ELR (cell line): ENCODE measurements at places on chromosomes 11 and 22.

DNA sequence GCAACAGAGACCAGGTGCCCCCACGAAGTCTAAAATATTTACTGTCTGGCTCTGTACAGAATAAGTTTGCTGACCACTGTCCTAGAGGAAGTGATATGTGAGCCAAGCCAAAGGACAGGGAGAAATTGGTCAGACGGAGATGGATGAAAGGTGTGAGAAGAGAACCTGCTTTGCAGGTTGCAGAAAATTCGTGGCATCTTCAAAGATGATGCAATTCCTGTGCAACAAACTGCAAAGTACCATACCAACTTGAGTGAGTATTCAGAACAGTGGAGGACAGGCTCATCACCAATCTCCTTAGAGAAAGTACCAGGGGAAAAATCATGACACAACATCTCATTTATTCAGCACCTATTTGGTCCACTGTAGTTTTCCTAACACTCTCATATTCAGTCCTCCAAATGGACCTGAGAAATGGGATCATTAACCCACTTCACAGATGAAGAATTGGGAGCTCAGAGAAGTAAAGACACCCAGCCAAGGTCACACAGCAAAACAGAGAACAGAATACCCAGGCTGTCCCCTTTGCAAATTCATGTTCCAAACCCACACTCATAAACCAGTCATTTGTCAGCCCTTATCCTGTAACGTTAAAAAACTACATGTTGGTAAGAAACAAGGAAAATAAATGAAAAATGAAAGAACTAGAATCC is 536.8 kb downstream of the MIAT start:
- no peak for DNase-seq

DNA sequence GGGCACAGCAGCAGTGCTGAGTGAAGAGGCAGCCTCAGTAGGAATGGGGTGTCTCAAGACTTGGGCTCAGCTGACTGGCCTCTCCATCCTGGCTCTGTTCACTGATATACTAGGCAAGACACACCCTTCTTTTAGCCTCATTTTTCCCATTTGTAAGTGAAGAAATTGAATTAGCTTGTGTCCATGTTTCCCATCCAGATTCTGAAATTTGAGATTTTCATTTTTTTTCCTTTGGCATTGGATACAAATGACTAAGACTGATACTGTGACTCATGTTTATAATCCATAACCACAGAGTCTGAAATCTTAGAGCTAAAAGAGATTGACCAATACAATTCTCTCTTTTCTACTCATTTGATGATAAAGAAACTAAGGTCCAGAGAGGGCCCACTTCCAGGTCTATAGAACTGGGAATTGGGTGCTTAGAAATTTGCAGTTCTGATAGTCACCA is 110.9 kb downstream of the KCNC1 start:
- peak; percentile 82 for DNase-seq

- DNase-seq = no peak
These were observed 5.6 kb upstream of the MPEG1 start for GRCh38 chr11:59218319-59218718.

DNA sequence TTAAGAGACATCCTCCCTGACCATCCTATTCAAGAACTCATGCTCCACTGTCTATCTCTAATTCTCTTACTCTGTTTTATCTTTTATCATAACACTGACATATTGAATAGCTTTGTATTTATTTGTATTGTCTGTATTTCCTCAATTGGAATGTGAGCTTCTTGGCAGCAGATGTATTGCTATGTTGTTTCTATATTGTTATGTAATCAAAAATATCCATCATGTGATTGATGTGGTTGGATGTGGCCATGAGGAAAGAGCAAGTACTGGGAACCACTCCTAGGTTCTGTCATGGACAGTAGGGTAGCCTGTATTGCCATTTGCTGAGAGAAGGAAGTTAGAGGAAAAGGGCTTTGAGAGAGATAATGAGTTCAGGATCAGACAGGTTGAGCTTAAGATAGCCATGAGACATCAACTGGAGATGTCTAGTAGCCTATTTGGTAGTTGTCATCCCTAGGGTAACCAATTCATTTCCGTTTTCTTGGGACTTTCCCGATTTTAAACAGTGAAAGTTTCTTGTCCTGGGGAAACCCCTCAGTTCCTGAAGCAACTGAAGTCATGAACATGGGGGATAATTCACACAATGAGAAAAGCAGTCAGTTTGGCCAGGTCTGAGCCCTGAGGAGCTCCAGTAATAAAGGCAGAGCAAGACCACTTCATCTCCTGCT is 404.5 kb downstream of the INSC start:
- DNase-seq = no peak

DNA sequence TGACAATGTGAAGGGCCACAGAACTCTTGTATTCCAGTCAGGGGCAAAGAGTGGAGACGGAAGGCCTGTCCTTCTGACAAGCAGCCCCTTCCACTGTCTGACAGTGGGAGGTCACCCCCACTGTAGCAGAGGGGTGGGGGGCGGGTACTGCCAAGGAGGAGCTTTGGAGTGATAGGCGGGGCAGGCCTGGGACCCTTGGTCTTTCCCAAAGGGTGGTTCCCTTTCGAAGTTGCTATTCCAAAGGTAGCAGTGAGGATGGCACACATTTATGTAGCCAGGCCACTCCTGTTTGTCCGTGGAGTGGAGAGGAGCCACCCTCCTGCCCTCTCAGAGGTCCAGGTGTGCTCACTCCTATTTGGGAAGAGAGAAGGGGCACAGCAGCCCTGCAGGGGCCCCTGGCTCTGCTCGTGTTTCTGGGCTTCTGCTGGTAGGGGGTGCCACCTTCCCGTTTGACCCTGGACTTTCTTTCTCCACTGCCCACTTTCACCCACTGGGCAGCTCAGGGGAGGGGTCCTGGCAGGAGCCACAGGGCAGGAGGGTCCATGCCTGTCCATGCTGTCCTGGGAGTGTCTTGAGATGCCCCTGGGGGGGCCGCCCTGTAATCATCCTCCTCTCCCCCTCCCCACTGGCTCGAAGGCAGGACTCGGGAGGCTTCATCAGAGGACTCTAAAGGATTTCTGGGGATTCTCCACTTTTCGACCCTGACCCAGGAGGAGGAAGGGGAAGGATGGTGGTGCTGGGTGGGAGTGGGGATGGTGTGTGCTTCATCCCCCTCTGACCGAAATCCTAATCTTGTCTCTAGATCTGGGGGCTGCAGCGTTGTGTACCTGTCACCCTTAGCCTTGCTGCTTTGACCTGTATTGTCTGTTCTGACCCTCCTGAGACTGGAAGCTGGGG is 994 bp downstream of the TAGLN start:
- no peak for DNase-seq

DNA sequence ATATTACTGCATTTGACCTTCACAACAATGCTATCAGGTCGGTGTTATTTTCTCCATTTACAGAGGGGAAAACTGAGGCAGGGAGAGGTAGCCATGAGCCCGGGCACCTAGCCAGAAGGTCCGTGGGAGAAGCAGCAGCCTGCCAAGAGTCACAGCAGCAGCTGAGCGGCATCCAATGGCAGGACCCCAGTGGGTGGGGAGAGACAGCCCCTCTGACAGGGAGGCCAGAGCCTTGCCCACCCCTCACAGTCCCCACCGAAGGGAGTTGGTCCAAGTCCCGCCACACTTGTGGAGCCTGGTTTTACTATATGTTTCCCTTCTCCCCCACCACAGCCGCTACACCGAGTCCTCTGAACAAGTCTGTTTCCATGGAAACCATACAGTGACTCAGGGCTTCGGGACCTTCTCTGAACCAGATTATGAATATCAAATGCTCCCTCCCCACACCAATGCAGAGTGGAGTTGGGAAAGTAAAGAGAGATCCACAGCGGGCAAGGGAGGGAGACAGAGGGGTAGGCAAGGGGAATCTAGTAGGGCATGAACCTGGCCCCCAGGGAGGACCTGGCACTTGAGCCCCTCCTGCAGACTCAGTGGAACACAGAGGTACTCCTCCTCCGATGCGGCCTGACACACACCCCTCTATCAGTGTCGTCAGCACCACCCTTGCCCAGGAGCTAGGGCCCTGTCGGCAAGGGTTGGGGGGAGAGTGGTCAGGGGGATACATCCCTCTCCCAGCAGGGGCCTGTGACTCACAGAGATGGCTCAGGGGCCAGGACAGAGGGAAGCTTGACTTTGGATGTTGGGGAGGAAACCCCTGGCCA is 2.5 kb downstream of the CHST1 start:
- peak; percentile 90 for DNase-seq

- no peak for DNase-seq
These were observed 7.0 kb upstream of the GAB2 start for GRCh38 chr11:78424334-78425270.

- DNase-seq = peak; percentile 86
These were observed 26.0 kb downstream of the TENM4 start for GRCh38 chr11:79414644-79415317.

GRCh38 chr22:28911304-28911690 is 27.9 kb downstream of the ZNRF3 start:
- no peak for DNase-seq
